NCI-H2081 (cell line): ENCODE measurements at places on chromosomes 5 and 9.
A peak's percentile ranks its signal among the peaks of the same experiment; 100 is the strongest.

DNA sequence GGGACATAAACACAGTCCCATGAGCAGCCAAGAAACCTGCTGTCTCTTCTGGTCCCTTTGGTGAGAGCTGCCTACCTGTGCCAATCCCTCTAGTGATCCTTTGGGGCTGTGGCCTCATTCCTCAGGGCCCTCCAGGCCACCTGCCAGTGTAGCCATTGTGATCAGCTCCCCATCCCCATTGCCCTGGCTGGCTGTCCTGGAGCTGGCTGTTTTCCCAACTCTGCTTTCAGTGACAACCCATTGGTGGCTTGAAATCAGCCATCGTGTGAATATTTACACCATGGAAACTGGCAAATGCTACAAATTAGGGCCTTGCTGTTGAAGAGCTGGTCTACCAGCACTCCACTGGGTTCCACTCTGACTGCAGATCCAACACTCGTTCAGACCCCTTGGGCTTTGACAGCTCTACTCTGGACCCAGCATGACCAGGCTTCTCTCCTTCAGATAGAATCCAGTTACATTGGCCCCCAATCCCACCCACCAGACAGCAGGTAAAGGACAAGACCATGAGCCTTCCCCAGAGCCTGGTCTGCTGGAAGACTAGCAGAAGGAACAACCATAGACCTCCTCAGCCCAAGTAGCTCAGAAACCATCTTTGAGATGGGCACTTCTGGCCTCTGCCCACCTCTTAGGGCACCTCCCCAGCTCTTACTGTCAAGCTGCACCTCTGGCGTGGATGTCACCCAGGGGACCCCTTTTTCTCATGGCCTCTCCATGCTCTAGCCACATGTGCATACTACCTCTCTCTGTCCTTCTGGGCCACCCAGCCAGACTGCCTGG lies 69.2 kb upstream of the NEK6 start:
- DNase-seq: no peak

GRCh38 chr5:134141331-134142050 lies 27.0 kb downstream of the TCF7 start:
- no peak for DNase-seq

DNA sequence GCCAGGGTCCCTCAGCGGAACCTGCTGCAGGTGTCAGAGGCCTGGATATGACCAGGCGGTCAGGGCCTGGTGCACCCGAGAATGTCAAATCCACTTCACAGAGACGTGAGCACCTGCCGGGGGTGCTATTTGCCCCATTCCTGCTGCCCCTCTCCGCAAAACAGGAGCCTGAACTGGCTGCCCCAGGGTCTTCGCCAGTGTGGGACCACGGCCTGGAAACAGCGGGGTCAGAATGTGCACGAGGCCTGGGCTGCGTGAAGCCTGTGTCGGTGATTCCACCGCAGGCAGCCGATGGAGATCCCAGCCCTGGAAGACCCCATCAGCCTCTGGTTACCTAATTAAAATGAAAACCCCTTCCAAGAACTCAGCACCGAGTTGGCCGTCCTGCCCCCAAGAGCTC lies 41.2 kb upstream of the TMEM250 start:
- DNase-seq: no peak

GRCh38 chr5:113331209-113331551 lies 103.6 kb downstream of the TSSK1B start:
- no peak for DNase-seq

GRCh38 chr9:34510497-34511468 lies 12.0 kb downstream of the ENHO start:
- DNase-seq: peak; percentile 56

DNA sequence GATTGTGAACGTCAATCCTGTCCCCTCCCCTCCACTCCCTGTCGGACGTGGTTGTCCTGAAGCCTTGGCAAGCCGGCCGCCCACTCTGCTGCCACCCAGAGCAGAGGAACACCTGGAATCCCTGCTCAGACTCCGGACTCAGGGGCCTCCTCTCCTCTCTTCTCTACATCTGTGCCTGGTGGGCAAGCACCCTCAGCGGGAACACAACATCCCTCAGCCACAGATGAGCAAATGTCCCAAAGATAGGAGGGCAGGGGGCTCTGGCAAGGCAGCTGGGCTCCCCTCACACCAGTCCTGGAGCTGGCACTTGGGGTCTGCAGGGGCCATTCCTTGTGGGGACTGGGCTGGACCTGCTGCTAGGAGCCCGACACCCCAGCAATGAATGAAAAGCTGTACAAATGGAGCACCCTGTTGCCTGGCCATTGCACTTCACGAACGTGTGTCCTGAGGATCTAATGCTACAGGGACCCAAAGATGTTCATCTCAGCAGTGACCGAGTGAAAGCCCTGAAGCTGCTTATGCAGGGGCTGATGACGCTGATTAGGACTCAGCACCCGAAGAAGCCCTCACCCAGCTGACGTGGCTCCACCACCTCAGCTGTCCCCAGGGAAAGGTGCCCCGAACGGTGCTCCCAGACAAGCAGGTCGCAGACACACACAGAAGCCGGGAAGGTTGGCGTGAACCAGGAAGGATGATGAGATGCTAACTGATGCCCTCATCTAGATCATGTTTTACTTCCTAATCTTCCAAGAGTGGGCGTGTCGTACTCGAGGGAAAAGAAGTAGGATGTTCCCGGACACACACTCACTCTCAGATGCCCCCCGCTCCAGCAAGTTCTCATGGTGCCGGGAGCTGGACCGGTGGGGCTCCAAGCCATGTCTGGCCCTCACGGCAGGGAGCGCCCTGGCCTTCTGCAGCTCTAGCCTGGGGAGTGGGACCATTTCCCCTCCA lies 177.0 kb upstream of the PPP1R26 start:
- DNase-seq: no peak

DNA sequence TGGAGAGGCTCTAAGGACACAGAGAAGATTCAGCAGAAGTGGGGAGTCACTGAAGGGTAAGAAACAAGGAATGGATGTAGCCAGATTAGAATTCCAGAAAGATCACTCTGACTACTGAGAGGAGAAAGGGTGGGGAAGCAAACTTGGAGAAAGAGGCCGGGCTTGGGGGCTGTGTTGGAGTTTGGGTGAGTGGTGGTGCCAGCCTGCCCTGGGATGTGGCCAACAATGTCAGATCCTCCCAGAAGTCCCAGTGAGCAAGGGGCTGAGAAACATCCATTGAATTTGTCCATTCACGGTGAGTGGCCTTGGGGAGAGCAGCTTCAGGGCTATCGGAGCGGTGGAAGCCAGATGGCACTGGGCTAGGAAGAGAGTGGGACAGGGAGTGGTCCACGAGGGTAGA lies 60.4 kb downstream of the COL15A1 start:
- DNase-seq: no peak

DNA sequence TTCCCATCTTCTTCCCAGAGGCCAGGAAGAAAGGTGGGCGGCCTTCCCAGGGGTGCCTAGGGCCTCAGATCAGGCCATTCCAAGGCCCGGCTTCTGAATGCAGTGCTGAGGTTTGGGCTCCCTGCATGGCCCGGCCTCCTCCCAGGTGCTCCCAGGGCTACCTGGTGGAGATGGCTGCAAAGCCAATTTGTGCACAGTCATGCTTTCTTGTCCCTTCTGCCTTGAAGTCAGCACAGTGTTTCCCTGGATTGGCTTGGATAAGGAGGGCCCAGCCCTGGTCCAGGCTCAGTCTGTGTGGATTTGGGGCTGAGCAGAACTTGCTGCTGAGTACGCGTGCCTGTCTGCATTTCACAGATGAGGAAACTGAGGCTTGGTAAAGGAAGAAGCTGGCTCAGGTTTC lies 72.5 kb downstream of the RXRA start:
- no peak for DNase-seq

DNA sequence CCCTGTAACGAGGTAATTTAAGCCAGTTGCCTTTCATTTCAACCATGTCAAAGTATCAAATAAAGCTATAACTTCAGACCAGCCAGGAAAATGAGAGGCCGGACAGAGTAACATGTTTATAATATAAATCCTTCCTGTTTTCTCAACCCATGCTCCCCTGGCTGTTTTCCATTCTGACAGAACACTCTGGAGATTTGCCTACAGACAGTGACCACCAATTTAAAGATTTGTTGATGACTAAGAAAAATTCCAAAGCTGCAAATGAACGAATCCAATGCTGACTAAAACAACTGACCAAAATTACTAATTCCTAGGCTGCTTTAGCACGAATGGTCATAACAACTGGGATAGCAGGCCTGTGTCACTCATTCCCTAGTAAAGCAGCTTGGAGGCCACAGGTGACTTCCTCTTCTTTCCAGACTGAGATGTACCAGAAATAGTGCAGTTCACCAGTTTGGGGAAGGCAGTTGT lies 141.4 kb downstream of the AOPEP start:
- no peak for DNase-seq

GRCh38 chr9:97880336-97880735 lies 27.3 kb downstream of the FOXE1 start:
- DNase-seq: no peak

GRCh38 chr5:131389096-131389868 lies 125.4 kb downstream of the CDC42SE2 start:
- no peak for DNase-seq

DNA sequence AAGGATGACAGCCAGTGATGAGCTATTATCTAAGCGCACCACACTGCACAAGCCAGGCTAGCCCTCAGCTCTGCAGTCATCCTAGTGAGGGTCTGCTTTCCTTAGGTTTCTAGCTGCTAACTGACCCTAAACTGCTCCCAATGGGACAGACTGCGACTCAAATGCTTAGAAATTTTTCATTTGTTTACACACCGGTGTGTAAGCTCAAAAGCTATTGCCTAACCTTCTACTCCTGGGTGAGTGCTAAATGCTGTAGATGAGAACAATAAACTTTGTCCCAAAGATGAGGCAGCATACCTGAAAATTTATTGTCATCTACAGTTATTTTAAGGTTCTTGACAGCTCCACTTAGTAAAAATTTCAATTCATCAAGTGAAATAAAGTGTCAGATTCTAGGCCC lies 311.4 kb downstream of the TMEM167A start:
- DNase-seq: no peak

DNA sequence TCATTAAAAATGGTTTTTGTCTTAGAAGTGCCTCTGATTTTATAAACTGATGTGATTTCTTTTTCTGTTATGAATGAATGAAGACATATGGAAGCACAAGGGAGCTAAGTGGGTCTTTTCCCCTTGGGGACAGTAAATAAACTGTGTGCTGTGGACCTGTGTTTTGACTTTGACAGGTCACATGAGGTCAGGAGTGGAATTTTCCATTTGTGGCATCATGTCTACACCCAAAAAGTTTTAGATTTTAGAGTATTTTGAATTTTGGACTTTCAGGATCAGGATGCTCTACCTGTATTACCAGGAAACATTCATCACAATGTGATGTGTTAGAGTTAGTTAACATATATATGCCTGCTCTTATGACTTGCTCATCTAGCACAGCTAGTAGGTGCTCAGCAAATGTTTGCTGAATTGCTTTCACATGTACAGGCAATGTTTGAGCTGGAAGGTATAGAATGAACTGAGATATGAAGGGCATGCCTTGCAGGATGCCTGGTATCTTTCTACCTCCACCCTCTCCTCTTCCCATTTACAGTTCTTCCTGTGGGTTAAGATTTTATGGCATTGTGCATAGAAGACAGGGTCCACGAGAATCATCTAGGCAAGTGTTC lies 73.2 kb upstream of the NR3C1 start:
- DNase-seq: no peak

- no peak for DNase-seq
Measured at GRCh38 chr5:60494635-60495034, 205.3 kb downstream of the DEPDC1B start.

- no peak for DNase-seq
Measured at GRCh38 chr5:174723979-174724483, 351 bp upstream of the MSX2 start.

- DNase-seq: no peak
Measured at GRCh38 chr5:95531491-95531890, 23.3 kb downstream of the SKIC3 start.

GRCh38 chr5:10626473-10627013 lies 62.7 kb downstream of the ANKRD33B start:
- DNase-seq: no peak
